ENCODE measurements at places on chromosomes 7 and 10. TPM values are rescaled to one million over a fixed set of nuclear protein-coding genes. Genes with fewer than 3 reads are reported as not detected.

GRCh38 chr10:58210160-58210559 lies 57.5 kb downstream of the IPMK start:
- no peak for DNase-seq

DNA sequence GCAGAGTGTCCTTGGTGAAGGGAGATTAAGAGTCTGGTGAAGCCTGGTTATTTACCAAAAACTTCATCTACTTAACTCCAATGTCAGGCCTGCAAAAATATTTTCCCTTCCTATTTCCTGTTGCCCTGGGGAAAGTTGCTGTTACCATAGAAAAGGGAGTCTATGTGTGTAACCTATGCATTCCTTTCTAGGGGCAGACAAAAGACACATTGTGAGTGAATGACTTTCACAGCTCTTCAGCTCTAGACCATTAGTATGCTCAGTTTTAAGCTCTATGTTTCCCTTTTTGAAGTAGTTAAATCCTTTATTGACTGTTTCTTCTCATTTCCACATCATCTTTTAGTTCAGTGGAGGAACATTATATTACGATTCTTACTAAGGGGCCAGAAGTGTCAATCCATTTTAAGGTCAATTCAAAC lies 45.6 kb upstream of the SGCE start:
- no peak for DNase-seq

DNA sequence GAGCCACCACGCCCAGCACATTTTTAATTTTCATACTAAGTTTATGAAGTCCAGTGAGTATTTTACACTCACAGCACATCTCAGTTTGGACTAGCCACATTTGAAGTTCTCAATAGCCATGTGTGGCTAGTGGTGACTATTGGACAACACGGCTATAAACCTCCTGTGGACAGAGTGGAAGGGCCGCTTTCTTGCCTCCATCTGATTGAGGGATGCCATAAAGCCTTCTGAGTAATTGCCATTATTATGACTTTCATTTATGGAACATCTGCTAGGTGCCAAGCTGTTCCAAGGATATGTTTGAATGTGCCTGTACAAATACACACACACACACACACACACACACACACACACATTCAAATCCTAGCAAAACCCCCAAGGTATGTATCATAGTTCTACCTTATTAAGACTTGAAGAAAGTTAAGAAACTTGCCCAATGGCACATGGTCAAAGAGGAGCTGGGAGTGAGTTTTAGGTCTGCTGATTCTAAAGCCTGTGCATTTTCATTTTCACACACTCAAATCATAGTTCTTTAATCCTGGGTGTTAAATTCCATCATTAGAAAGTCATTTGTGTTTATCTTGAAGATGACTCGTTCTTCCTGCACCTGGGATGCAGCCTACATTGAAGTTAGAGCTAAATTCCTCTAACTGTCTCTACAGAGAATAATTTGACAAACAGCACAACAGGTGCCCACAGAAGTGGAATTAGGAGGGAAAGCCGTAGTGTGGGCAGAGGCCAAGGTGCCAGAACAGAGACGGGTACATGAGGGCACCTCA lies 143.3 kb downstream of the PKD1L1 start:
- no peak for DNase-seq

GRCh38 chr10:63072951-63073350 lies 60.2 kb upstream of the NRBF2 start:
- DNase-seq: no peak

DNA sequence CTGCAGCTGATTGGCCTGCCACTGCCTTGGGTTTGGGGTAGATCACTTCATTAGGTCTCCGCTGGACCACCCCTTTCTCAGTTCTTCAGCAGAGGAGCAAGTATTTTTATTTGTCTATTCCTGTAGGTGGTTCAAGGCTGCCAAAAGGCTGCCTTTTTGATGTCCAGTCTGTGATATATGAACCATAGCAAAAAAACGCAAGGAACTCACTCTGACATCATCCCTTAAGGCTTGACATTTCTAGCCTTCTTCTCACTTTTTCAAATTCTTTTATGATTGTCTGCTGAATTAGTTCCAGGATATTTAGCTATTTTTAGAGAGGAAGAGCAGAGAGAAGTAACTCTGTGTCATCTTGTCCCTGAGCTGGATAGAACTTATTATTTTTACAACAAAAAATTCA lies 269.2 kb downstream of the BAMBI start:
- no peak for DNase-seq

DNA sequence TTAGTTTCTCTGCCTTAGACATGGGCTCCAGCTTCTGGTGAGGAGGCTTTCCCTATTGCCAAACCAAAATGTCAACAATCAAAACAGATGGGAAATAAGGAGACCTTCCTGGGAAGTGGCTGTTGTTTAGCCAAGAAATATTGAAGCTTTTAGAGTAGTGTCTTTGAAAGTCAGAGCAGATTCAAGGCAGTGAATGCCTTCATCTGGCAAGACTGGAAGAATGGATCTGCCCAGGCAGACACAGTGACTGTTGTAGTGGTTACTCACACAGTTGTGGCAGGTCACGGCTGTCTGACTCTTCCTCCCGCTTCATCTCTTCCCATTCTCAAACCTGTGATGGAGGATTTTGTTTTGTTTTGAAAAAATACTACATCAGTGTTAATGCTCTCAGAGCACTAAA lies 154.1 kb upstream of the ADO start:
- no peak for DNase-seq

GRCh38 chr7:111785076-111785475 lies 222.8 kb upstream of the IMMP2L start:
- no peak for DNase-seq

- DNase-seq: no peak
Measured at GRCh38 chr7:115844857-115845256, 185.7 kb downstream of the TFEC start.

DNA sequence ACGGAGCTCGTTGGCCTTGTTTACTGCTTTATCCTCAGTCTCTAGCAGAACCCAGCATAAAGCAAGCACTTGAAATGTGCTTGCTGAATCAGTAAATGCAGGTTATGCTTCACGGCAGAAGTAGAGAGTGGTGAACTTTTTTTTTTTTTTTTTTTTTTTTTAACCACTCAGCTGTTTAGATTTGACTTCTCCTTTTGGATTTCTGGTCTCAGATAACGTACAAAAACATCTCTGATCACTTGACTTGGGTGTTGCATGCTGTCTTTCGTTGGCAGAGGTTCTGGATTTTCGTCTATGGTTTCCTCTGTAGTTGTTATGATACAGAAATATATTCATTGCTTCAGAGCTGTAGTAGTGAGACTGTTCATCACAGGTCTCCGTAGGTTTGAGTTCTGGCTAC lies 242.5 kb upstream of the HABP2 start:
- DNase-seq: no peak

GRCh38 chr7:37031571-37032257 lies 307.4 kb upstream of the AOAH start:
- peak; percentile 92 for DNase-seq

The GRID2IP gene
- total RNA-seq: not detected

The MEST gene
- total RNA-seq: 60.3 TPM

The VWDE gene
- total RNA-seq: 17.0 TPM

The ASIC3 gene
- total RNA-seq: 2.3 TPM

The TRUB1 gene
- total RNA-seq: 14.9 TPM

The KCNH2 gene
- 0.16 TPM for total RNA-seq
